ENCODE measurements at places on chromosomes 12 and 14.

- DNase-seq: no peak
These were observed 7.6 kb upstream of the KCNA5 start for GRCh38 chr12:5036031-5036430.

DNA sequence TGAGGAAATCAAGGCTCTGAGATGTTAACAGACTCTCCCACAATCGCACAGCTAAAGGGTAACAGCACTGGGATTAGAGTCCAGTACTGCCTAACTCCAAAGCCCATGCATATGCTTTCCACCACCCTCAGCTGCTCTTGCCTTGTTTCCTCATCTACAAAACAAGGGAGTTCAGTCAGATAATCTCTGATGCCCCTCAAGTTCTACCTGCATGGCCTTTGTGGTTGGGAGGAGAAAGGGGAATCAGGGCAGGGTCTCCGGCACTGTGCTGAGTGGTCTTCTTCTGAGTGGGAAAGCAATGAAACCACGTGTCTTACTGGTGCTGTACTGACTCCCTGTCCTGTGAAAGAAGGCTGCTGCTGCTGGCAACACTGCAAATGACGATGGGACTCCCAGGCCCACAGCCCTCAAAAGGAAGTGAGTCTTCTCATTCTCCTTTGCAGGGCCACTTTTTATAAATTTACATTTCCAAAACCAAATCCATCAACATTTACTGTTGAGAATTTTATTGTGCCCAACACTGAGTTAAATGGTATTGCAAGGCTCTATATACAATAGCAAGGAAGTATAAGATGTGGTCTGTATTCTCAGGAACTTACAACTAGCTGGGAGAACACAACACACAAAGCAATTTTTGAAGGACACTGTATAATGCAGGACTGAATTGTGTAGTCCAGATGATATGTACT is 19.7 kb upstream of the DUSP16 start:
- no peak for DNase-seq

- no peak for DNase-seq
These were observed at the start of gene OR4Q3 for GRCh38 chr14:19743256-19743655. Gene OR4Q3, plus strand, starts transcription at chr14:19743571.

- no peak for DNase-seq
These were observed 332.0 kb downstream of the CACNA1C start for GRCh38 chr12:2384533-2385351.

GRCh38 chr12:95002754-95003153 is 743 bp downstream of the NDUFA12 start:
- DNase-seq: no peak

GRCh38 chr14:54572316-54572715 is 5.4 kb downstream of the SAMD4A start:
- no peak for DNase-seq

DNA sequence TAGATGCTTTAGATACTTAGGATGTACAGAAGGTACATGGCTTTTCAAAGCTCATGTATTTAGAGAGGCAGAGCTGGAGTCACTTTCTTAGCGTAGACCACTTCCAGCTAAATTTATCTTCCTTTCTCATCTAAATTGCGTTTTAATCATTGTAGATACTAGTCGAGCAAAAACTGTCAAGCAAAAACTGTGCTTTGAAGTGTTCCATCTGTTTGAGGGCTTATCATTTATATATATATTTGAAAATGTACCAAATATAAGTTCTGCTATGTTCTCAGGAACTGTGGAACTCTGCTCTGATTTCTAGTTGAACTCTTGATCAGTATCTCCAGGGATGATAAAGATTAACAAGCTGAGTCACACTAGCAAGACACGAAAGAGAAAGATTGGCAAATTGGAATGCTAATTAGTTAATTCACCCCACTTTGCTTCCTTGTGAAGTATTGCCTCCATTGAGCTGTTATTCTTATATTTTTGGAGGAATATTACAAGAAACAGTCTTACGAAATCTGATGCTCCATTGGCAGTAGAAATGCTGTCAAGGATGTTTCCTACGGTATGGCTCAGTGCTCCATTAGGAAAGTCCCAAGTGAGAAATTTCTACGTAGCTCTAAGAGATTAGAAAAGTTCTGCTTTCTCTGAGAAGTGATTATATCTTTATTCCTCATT is 310.7 kb downstream of the AEBP2 start:
- DNase-seq: no peak

GRCh38 chr14:77640756-77641533 is 24.5 kb upstream of the SPTLC2 start:
- DNase-seq: peak; percentile 21

- peak; percentile 6 for DNase-seq
These were observed 13.5 kb downstream of the CPSF2 start for GRCh38 chr14:92135269-92135668.

- DNase-seq: no peak
These were observed 59.1 kb downstream of the UBR7 start for GRCh38 chr14:93266127-93266526.

DNA sequence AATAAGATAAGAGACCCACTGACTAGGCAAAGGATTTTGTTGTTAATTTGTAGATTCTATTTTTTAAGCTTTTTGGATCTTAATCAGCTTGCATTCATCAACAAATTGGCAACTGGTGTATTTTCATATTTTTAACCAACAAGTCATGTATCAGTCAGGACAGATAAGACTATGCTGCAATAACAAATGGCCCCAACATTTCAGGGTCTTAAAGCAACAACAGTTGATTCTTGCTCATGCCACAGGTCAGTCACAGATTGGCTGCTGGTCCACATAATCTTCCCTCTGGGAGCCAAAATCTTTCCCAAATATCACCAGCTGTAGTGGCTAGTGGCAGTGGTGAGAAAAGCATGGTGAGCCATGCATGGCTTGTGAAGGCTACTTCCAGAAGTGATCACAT is 21.9 kb upstream of the SERPINA12 start:
- no peak for DNase-seq

DNA sequence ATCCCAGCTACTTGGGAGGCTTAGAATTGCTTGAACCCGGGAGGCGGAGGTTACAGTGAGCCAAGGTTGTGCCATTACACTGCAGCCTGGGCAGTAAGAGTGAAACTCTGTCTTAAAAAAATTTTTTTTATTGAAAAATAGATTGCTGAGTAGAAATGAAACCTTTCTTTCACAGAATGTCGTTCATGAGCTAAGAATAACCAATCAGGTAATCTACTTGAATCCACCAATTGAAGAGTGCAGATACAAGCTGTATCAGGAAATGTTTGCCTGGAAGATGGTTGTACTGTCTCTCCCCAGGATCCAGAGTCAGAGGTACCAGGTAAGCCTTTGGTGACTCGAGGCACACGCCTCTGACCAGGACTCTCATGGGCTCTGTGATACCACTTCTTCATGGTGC is 27.0 kb downstream of the DYNC1H1 start:
- DNase-seq: no peak

DNA sequence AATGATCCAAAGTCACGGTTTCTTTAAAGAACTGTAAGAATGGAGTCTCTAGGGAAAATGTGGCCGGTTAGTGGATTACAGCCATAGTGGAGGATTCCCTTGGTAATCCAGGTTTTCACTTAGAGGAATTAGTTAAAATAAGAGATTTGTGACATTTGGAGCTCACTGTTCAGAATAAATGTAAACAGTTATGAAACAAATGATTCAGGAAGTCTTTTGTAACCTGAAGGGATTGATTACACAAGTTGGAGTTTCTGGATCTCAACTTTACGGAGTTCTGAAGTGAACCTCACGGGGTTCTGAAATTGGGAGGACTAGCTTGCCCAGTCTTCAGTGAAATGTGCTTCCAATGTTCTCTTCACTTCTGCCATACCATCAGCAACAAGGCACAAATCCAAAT is 234.4 kb upstream of the FKBP4 start:
- no peak for DNase-seq

DNA sequence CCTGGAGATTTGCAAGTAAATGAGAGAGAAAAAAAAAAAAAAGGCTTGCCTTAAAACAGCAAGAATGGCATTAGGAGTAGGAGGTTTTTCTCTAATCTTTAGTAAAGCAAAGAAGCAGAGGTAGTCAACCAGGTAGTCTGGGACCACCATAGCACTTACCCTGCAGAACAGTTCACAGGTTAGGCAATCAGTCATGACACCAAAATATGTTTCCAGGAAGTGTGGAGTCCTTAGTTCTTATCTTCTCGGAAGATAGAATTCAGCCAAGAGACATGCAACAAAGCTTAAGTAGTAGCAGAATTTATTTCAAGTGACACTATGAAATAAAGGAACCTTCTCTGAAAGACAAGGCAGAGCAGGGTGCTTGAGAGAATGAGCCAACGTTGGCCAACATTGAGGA is 295.8 kb downstream of the IPO8 start:
- DNase-seq: no peak

DNA sequence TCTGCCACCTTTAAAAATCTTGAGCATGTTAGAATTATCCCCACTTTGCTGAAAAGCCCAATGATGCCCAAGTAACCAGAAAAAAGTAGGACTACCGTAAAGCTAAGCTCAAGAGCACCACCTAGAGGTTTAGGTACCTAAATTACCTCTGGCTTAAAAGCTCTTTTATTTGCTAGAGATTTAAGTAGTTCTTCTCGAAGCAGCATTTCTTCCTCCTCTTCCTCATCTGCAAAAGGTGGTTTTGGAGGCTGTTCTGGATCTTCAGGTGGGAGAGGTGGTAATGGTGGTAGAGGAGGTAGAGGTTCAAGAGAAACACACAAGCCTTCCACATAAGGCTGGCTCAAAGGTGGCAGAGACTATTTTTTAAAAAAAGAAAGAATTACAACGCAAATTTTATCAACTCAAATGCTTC is 26.9 kb downstream of the ZFC3H1 start:
- peak; percentile 40 for DNase-seq

GRCh38 chr12:100154474-100155247 is 12.0 kb upstream of the BLTP3B start:
- no peak for DNase-seq

GRCh38 chr12:25784669-25785068 is 173.8 kb upstream of the RASSF8 start:
- DNase-seq: no peak

DNA sequence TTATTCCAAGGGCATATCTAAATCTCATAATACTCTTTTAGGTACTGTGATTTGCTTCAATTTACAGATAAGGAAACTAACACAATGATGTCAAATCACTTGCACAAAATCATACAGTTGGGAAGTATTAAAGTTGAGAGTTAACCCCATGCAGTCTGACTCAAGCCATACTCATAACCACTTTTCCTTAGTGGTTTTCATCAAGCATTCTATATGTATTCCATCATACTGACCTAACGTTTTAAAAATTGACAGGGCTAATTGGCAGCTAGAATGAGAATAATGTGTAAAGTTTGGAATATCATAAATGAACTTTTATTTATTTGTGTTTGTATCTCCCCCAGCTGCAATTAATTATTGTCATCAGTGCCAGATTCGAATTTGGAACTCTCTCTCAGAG is 20.9 kb downstream of the PUS7L start:
- no peak for DNase-seq

GRCh38 chr14:51621654-51622053 is 30.1 kb upstream of the FRMD6 start:
- no peak for DNase-seq

GRCh38 chr12:4115570-4115969 is 158.0 kb upstream of the CCND2 start:
- no peak for DNase-seq

GRCh38 chr12:56836800-56837663 is 73.9 kb downstream of the HSD17B6 start:
- DNase-seq: no peak

DNA sequence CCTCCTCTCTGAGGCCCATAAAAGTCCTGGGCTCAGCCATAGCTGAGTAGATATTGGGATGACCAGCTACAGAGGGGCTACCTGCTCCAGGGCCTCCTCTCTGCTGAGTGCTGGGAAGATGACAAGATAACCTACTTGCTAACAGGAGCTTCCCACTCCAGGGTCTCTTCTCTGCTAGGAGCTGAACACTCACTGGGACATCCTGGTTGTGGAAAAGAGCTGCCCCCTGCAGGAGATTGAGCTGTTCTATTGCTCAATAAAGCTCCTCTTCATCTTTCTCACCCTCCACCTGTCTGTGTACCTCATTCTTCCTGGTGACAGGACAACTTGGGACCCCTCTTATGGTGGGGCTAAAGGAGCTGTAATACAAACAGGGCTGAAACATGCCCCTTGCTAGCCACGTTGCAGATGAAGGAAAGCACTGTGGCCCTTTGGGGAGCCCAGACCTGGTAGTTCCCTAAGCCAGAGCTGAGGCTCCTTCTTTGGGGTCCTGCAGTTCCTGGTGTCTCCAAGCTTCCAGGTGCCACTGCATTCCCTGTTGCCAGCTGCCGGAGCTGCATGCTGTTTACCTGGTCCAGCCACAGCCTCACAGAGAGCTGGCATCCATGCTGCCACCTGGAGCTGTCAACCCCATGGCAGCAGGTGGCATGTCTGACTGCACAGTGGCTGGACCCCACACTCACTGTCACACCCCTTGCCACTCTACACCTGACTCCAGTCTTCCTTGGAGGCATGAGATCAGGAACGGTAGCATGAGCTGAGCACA is 598.5 kb upstream of the LMO3 start:
- no peak for DNase-seq

GRCh38 chr12:106329231-106329982 is 26.9 kb downstream of the TCP11L2 start:
- DNase-seq: no peak

DNA sequence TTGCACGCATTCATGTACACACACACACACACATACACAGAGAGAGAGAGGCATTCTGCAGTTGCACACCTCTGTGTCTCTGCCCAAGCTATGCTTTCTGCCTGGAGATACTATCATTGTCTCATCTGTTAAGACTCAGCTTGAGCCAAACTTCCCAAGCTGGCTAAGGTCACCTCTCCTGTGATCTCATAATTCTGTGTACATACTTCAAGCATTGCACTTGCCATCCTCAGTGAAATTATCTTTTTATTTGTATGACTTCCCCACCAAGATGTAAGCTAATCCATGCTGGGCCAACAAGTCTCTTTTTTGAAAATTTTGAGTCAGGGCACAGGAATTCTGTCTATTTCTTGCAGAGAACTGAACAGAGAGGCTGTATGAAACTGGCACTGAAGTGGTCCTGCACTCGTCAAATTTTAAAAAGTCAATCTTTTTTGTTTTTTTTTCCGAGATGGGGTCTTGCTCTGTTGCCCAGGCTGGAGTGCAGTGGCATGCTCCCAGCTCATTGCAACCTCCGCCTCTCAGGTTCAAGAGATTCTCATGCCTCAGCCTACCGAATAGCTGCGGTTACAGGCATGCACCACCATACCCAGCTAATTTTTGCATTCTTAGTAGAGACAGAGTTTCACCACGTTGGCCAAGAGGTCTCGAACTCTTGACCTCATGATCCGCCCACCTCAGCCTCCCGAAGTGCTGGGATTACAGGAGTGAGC is 44.3 kb downstream of the TMTC1 start:
- DNase-seq: no peak

- DNase-seq: no peak
These were observed 49.0 kb downstream of the TBC1D15 start for GRCh38 chr12:71888521-71888920.

GRCh38 chr12:49260166-49260565 is 4.7 kb upstream of the TUBA1C start:
- DNase-seq: no peak

- DNase-seq: no peak
These were observed 11.0 kb downstream of the LETMD1 start for GRCh38 chr12:51059086-51059485.

- DNase-seq: no peak
These were observed 29.9 kb upstream of the RBM19 start for GRCh38 chr12:113996026-113996425.

GRCh38 chr14:61587081-61587713 is 108.1 kb upstream of the HIF1A start:
- DNase-seq: no peak
